NCI-H510A treated with DMSO at 0.1 percent for 48 hours (cell line): ENCODE measurements at places on chromosomes 7 and 10.

GRCh38 chr10:119602241-119603095 is 5.7 kb upstream of the TIAL1 start:
- DNase-seq = peak; percentile 16

DNA sequence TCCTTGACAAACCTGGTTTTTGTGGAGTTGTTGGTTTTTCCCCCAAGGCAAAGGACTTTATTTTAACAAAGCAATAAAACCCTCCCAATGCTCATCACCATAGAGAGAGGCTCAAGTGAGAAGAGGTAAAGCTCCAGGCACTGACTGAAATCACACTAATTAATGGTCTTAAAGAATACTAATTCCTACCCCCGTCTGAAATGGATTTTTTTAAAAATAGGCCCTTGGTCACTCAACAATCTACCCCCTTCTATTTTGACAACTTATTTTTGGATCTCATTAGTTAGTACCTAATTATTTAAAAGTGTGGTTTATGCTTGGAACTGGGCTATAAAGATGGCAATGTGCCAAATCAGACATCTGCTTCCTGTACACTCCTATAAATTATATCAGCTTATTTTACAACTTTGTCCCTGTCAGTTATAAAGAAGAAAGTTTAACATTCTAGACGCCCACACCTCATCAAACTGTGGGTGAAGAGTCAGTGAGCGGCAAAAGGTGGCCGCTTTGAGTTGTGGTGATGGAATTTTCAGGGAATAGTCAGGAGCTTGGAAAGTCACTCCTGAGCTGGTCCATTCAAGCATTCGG is 10.6 kb downstream of the GLI3 start:
- DNase-seq = no peak

DNA sequence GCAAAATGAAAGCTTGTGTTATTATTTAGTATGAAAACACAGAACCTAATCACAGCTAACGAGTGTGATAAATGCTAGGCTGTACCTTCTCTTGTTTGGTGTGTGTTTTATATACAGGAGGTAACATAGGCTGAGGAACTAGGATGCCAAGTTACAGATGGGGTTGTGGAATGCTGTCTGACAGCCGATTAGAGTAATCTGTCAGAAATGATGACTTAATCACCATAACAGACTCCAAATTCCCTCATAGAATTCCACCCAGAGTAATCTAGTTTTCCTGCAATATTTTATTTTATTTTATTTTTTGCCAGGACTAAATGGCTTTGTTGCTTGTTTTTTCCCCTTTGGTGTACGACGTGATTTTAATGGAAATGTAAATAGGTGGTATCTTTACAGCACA is 221.2 kb downstream of the CELF2 start:
- DNase-seq = no peak

DNA sequence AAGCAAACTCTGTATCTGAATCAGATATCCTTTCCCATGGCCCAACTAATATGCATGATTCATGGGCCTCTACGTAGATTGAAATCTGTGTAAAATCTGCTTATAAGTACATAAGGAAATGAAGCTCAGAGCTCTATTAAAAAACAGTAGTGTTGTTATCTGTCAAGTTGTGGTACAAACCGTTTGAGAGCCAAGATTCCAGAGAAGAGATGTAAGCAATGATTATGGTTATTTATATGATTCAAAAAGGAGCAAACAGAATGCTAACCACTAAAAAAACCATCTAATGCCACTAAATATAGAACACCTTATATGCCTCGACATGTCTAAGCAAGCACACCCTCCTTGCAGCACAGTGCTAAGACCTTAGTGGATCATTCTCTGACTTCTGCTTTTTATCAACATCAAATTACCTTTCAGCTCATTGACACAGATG is 26.6 kb downstream of the RPP38 start:
- DNase-seq = no peak

DNA sequence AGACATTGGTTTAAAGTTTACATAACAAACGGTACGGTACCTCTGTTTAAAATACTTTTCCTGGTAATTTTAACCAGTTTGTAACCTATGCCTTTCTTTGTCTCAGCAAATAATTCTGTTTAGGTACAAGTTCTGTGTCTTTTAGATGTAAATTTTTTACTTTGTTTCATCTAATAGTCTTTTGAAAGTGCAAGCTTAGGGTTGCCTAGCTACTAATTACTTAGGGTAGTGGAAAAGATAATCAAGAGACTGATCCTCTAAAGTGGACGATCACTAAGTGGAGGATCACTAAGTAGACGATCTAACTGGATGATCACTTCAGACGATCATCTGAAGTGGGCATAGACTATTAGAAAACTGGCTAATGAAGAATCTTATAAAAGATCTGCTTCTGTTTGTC is 16.1 kb upstream of the FKBP9 start:
- no peak for DNase-seq

DNA sequence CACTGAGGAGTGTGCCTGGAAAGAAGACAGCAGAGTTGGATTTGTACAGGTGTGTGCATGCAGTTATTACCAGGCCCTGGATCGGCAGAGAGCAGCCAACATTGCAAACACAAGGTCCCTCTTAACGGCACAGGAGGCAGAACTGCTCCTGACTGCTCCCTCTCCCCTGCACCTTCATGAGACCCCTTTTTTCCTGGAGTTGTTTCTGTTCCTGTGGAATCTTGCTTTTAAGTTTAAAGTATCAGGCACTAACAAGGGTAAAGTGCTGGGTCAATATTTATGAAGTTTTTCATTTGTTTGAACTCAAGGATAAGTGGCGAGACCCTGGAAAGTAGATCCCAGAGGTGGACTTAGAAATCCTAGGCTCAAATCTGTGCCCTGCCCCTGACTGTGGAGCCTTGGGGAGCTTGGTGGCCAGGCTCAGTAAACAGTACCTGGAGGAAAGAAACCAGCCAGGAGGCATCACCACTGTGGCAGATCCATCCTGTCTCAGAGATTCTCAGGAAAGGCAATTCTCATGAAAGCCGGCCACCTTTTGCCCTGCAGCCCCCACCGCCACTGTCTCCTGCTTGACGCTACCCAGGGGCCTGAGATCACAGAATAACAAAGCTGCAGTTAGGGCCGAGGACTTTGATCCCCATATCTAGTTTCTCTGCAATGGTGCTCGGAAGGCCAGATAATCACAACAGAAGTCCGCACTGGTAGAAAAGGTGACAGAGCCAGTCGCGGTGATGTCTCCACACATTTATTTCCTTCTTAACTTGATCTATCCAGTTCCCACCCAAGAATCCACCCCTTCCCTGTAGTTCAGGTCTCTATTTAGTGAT is 36.7 kb downstream of the DDC start:
- no peak for DNase-seq

DNA sequence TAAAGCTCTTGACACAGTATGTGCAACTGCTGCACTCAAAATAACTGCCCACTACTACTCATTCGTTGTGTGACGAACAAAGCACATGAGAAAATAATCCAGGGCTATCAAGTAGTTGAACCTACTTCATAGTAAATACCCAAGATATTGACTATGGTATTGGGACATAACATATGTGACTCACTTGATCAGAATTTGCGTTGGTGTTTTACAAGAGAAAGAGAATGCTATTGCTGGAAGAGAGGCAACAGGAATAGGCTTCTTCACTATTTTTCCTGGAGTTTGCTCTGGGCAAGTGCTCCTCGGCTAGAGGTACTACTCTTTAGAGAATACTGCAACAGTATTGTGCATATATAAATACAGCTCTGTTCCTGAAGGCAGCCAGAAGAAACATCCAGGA is 2.5 kb downstream of the DGKB start:
- DNase-seq = no peak

- DNase-seq = no peak
These were observed 105.6 kb downstream of the SVIL start for GRCh38 chr10:29529146-29529545.

DNA sequence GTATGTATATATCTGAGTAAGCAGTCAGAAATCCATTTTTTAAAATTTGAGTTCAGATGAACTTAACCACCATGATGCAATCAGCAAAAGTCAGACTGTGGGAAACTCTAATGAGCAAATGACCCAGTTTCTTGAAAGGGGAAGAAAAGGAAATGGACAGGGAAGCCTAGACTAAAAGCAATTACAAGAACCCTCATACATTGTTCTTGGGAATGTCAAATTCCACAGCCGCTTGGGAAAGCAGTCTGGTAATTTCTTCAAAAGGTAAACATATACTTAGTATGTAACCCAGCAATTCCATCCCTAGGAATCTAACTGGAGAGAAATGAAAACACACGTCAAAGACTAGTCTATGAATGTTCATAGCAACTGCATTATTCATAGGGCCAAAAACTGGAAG is 16.4 kb upstream of the FOXK1 start:
- DNase-seq = no peak

- DNase-seq = peak; percentile 11
These were observed 23.6 kb upstream of the SRI start for GRCh38 chr7:88243345-88243909.

- DNase-seq = no peak
These were observed 92.3 kb downstream of the CTNNA3 start for GRCh38 chr10:67603701-67604100.

DNA sequence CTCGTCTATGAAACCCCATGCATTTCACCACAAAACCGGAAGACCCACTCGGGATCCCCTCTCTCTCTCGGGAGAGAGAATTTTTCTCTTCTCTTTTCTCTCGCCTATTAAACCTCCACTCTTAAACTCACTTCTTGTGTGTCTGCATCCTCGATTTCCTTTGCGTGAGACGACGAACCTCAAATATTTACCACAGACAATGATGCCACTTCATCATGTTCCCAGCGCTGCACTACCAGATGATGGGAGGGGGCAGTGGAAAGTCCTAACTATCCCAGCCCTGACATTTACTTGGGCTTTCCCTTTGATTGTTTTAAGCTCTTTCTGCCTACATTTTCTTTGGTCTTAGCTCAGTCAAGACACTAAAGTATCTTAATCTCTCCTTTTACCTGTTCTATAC is 906.7 kb downstream of the GRID1 start:
- DNase-seq = no peak

- DNase-seq = no peak
These were observed 95.5 kb downstream of the MAP3K8 start for GRCh38 chr10:30529373-30529998.

- DNase-seq = no peak
These were observed 10.2 kb downstream of the PYROXD2 start for GRCh38 chr10:98404571-98405359.

GRCh38 chr10:80694930-80695329 is 157.2 kb downstream of the SH2D4B start:
- no peak for DNase-seq

DNA sequence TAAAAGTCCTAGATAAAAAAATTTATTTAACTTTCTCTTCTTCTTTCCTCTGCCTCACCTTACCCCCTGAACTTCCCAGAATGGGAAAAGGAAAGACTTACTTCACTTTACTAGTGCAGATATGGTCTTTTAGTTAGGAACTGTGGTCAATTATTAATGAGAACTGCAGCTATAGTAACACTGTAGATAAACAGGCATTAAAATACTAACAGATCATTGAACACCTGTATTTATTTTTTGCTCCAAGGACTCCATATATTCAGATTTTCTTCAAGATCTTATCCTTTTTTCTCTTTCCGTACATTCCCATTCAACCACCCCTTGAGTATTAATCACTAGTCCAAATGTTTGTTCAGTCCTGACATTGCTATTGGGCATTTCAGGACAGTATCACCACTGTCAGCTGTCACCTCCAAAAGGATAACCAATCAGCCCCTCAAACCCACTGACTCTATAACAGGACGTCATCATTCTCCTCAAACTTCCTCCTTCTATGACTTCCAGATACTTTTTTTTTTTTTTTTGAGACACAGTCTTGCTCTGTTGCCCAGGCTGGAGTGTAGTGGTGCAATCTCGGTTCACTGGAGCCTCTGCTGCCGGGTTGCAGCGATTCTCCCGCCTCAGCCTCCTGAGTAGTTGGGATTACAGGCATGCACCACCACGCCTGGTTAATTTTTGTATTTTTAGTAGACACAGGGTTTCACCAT is 4.2 kb downstream of the CPVL start:
- DNase-seq = no peak

GRCh38 chr7:4110438-4110837 is 571.7 kb upstream of the FOXK1 start:
- DNase-seq = no peak

- DNase-seq = peak; percentile 79
These were observed 642.0 kb downstream of the SDK1 start for GRCh38 chr7:3942816-3943745.

DNA sequence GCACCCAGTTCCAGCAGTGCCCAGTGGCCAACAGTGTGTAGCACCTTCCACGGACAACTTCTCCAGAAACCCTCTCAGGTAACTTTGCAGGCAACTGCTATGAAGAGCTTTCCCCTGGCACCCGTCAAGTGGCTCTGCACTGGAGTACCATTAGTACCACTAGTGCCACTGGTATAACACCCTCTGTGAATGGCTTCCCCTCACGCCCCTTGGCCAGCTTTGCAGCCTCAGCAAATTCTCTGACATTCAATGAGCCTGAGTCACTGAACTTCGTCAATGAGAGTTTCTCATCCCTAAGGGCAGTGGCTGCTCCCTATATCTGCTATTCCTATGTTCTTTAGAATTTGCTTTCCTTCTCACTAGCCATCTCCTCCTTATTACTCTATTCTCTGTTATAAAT is 7.6 kb upstream of the HERPUD2 start:
- no peak for DNase-seq
